ENCODE measurements at places on chromosomes 6 and 20.

- no peak for DNase-seq
These were observed 39.7 kb upstream of the FYN start for GRCh38 chr6:111912904-111913303.

DNA sequence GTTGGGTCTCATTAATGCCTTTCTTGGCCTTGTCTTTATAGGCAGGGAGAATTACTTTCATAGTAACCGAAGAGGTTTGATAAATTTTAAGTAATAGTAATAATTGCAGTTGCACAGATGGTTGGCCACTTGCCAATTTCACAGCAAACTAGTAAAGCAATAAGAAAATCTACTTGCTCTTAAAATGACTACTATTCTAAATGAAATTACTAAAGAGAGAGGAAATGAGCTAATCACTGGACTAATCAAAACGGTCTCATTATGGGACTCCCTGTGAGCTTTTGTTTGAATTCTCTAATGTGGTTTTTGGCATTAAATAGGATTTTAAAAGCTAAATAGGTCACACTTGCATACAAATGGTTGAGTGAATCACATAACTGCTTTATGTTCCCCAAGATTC, 227.4 kb upstream of the PLN start:
- peak; percentile 26 for DNase-seq

GRCh38 chr6:26270903-26271667, 93.9 kb upstream of the BTN3A2 start:
- peak; percentile 55 for DNase-seq

DNA sequence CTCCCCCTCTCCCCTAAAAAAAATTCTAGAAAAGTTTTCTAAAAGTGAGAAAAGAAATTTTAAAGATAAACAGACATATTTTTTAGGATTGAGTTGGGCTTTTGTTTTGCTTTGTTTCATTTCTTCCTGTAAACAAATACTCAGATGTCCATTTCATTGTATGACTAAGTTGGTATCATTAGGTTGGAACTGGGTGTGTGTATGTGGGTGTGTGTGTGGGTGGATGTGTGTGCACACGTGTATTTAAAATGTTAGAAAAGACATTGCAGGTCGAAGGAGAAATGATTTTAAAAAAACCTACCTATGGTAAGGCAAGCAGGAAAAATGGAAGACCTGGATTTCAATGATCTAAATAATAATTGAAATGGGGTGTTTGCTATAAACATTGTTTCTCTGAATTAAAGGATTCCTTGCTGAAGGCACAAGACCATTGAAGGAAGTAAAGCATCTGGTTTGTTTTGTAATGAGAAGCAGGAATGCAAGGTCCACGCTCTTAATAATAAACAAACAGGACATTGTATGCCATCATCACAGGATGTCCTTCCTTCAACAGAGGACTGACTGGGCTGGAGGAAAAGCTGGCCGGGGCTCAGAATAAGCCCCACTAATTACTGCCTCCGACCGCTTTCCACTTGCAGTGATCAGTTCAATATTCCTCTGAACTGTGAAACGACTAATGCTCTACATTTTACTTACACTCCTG, 996 bp upstream of the PRDM1 start:
- peak; percentile 51 for DNase-seq

GRCh38 chr20:61930776-61931475, 134.8 kb downstream of the TAF4 start:
- DNase-seq: no peak

DNA sequence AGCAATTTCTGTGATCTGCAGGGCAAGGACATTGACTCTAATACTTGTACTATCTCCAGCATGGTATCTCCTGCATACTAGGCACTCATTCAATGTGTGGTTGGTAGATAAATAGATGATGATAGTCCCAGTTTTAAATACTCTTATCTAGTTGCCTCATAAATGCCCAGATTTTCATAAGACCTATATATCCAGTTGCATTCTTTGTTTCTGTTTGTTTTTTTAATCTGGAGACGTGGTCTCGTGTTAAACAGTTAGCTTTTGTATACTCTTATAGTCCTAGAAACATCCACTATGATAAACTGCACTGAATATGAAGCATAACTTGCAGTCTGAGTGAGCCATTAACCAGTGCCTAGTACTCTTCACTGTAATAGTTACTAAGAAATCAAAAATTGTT, 35.5 kb upstream of the SUMO4 start:
- DNase-seq: no peak

GRCh38 chr6:83702749-83703148, 6.2 kb downstream of the SNAP91 start:
- no peak for DNase-seq

DNA sequence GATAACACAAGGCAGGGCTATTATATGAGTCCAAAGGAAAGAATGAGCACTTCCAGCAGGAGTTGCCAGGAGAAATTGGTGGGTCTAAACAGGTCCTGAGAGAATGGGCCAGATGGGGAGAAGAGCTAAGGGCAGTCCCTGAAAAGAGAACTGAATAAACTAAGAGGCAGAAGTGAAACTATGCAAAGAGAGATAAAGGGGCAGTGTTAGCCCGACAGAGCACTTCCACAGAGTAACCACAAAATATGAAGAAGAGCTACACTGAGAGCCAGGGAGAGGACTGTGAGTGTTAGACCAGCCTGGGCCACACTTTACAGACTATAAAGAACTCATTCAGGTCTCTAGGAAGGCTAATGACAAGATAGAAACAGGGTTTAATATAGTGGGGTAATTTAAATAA, 43.8 kb downstream of the RALGAPA2 start:
- no peak for DNase-seq

GRCh38 chr20:40781327-40782042, 92.4 kb upstream of the MAFB start:
- peak; percentile 29 for DNase-seq

DNA sequence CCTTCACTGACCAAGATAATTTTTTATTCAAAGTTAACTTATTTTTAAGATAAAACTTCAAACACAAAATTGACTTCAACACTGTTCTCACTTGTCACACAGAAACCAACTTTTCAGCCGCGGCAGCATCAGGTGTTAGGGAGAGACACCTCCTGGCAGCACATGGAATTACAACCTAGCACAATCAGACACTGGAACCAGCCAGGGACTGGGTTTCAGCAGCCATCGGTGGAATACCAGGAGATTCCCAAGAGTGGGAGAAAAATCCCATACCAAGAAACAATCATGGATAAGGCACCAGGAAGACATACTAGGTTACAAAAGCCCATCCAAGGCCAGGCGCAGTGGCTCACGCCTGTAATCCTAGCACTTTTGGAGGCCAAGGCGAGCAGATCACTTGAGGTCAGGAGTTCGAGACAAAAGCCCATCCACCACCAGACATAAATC, 70.0 kb downstream of the SNX5 start:
- DNase-seq: peak; percentile 36

GRCh38 chr20:37347347-37347823, 1.4 kb downstream of the SRC start:
- DNase-seq: no peak

GRCh38 chr6:143615785-143616184, 62.0 kb upstream of the PHACTR2 start:
- DNase-seq: no peak

- DNase-seq: no peak
These were observed 511 bp upstream of the OGFR start for GRCh38 chr20:62804021-62804626.

GRCh38 chr20:63641792-63642523, 11.3 kb downstream of the STMN3 start:
- DNase-seq: peak; percentile 96

GRCh38 chr20:6637160-6637579, 130.3 kb upstream of the BMP2 start:
- DNase-seq: no peak

- DNase-seq: no peak
These were observed 59.4 kb downstream of the RSPO3 start for GRCh38 chr6:127177923-127178231.

DNA sequence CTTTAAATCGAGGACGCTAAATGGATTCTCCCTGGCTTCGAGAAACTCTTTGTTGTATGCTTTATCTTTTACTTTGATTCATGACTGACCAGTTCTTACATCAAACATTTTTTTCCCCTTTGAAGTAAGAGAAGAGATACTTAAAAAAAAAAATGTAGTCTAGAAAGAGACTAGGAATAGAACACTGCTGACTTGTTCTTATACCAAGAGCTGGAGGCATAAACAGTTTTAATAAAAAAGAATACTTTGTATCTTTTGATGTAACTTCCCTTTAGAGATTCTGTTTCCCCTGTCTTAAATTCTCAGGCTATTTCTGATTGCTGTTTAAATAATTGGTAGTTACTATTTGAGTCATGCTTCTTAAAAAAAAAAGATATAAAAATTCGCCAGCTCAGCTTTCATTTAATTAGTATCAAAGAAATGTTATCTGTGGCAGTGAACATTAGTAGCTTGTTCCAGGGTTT, 4.8 kb downstream of the ASXL1 start:
- DNase-seq: no peak

DNA sequence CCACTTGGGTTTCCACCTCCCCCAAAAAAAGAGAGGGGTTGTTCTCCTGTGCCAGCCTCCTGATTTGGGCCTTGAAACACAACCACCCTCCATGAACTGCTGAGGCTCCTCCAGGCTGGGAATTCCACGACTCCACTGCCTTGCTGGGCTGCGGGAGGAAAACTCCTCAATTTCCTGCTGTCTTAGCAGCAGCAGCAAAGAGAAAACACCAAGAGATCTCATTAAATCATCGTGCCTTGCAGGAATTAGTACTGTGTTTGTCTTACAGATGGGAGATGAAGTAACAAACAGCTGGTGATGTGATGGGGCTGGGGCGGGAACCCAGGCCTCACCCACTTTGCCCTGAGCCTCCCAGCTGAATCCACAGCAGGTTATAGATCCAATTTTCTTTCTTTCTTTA, 29.0 kb downstream of the BPIFB1 start:
- DNase-seq: no peak

DNA sequence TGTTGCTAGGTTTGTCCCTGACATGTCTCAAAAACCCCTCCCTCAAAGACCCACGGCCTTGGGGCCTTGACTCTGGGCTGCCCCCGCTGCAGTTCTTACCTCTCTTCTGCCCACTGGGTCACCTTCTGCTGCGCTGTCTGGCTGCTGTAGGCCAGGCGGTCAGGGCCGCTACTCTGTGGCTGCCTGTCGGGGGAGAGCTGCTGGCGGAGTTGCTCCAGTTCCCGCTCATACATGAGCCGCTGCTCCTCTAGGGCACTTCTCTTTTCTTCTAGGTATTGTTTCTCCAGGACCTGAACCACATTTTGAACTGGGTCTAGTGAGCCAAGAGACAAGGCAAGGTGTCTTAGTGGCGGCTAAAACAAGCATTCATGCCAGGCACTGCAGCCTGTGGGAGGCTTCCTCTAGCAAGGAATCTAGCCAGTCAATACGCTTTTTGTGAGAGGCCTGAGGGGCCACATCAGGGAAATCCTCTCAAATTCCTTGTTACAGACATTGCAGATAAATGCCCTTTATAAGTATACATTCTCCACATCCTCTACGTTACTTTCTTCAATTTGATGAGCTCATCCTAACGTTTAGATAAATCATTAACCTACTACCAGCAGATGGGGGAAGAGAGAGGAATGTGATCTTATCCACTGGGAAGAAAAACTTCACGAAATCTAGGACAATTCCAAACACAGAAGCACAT, 110.3 kb upstream of the NUP153 start:
- DNase-seq: no peak

- no peak for DNase-seq
These were observed 2.9 kb downstream of the PCNA start for GRCh38 chr20:5116875-5117274.

DNA sequence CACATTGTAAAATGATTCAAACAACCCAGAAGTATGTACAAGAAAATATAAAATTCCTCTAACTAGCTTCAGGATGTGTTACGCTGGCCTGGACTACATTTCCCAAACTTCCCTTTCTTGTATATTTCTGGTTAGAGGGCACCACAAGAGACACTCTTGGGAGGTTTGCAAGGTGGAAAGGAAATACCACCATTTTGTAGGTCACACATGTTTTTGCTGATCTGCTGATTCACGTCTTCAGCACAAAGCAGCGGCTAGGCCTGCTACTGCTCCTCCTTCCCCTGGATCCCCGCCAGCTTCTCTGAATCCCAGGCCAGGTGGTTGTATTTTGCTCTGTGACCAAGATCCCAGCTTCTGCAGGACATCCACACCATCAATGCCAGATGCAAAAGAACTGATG, 104.2 kb downstream of the AGPAT4 start:
- no peak for DNase-seq

DNA sequence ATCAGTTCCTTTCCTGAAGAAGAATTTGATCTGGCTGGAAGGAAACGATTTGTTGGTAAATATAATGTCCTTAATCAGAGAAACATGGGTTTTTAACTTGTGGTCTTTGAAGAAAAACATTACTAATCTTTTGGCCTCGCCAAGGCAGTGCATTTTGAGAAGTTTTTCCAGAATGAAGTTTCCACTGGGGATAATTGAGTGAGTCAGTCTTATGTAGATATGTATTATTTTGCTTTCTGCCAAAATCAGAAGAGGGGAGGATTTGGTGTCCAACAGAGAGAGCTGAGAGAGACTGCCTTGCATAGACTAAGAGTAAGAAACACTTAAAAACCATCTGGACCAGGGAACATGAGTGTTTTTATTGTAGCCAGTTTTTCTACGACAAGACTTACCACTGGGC, 79.9 kb downstream of the FNDC1 start:
- DNase-seq: no peak

DNA sequence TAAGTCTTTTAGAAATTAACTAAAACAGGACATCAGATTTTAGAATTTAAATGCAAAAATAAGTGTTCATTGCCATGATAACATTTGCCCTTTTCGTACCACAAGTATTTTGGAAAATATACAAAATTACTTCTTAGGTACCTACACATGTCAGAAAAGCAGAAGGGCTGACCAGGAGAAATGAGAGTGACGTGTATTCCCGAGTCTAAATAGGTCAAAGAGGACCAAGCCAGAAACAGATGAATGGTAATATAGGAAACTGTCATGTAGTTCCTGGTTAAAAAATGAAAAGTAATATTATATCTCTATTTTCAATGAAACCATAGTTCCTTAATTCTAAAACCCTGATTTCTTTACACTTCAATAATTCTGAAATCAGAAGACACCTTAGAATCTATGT, 126.2 kb downstream of the IPCEF1 start:
- no peak for DNase-seq

DNA sequence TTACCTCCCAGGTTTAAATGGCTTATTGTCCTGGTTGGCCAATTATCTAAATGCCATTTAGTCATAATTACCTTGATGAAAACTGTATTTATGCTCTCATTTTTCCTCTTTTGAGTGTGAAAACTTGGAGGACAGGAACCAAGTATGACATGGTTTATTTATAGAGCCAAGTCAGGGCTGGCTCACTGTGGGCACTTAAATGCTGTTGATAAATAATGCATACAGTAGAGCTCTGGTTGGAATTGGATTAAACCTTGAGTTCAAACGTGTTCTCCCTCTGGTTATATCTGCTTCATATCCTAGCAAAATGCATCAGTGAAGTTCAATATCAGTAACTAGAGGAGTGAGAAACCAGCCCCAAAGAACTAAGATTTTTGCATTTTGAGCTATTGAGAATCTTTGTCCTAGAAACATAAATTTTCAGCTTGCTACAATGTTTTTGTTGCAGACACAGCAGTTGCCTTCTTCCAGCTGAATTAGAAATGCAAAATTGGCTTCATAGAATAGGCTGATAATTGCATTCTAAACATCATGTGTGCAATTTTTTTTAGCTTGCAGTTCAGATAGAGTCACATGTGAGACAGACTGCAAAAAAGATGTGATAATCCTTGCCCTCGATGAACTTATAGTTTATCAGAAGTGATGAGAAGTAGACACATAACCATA, 255.8 kb downstream of the BTBD3 start:
- no peak for DNase-seq

All from T-helper 2 cell (primary cell).